ENCODE measurements at places on chromosomes 5 and 9. TPM values are rescaled to one million over a fixed set of nuclear protein-coding genes. Genes with fewer than 3 reads are reported as not detected.

The TSSK1B gene
- not detected for total RNA-seq

The GABRA1 gene
- total RNA-seq: not detected

The PDCD1LG2 gene
- 1.5 TPM for total RNA-seq

DNA sequence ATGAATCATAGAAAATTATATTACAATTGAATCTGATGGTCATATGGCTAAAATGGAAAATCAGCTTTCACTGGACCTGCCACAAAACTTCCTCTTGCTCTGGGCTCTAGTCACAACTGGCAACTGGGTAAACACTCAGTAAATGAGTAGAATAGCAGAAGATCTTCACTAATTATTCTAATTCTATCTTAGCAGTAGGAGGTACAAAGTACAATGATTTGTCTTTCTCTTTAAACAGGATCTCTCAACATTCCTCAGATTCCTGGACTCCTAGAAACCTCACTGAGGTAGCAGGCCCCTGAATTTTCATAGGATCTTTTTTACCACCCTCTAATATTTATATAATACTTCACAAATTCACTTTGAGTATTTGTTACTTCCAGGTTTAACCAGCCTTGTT lies 239.9 kb upstream of the SMARCA2 start:
- no peak for DNase-seq

- DNase-seq: no peak
Measured at GRCh38 chr5:69084195-69084594, 9.6 kb upstream of the SLC30A5 start.

DNA sequence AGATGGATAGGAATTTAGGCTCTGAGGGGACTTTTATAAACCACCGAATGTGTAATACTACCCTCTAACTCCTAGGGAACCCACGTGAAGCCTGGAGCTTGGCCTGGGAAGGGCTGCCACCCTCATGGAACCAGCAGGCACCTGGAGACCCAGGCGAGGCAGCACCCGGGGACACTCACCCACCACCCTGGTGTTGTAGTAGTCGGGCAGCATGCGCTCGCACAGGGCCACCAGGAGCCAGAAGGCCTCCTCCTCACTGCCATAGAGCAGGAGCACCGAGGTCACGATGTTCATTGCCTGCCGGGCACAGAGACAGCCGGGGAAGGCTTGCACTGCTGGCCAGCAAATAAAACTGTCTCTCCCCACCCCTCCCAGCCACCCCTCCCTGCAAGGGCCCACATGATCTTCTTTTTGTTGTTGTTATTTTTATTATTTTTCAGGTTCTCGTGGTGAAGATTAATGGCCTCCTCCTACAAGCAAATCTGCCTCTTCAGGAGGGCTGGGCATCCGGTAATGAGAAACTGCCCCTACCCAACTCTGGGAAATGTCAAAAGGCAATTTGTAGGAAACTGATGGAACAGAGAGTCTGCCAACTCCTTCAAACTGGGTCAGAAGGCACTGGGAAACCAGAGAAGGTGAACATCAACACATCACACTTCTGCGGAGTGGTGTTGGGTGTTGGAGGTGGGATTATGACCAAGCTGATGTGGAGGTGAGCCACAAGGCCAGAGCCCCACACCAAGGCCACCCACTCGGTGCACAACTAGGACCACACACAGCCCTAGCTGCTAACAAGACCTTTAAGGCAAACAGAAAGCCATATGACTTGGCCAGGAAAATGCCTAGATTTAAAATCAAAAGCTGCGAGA lies 17.4 kb upstream of the MRNIP start:
- no peak for DNase-seq

Data from activated CD4-positive, alpha-beta T cell treated with anti-CD3 and anti-CD28 coated beads, Interleukin-2, amount 10 ng/mL, durations not matched to agents 24 days and 14 days (primary cell).